ENCODE measurements at places on chromosomes 3 and 15.
A peak's percentile ranks its signal among the peaks of the same experiment; 100 is the strongest.

- DNase-seq, result no peak
These were observed 243.5 kb downstream of the NFKBIZ start for GRCh38 chr3:102092617-102093466.

- no peak for DNase-seq
These were observed 50.3 kb downstream of the CHSY1 start for GRCh38 chr15:101201411-101202174.

DNA sequence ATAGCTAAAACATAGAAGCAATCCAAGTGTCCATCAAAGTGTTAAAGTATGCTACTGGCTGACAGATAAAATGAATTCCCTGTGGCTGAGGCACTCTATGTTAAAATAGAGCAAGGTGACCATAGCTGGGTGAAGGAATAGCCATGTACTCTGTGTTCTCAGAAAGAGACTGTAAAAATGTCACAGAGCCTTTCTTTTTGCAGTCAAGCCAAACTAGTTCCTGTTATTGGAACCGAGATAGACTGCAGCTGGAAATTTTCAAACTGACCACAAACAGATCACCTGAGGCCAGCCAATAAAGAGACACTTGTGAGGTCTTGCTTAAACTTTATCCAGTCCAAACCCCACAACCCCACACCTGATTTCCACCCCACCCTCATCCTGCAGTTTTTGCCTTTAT, 422.8 kb upstream of the NAALADL2 start:
- no peak for DNase-seq

GRCh38 chr3:119309591-119309990, 15.4 kb downstream of the ARHGAP31 start:
- no peak for DNase-seq

DNA sequence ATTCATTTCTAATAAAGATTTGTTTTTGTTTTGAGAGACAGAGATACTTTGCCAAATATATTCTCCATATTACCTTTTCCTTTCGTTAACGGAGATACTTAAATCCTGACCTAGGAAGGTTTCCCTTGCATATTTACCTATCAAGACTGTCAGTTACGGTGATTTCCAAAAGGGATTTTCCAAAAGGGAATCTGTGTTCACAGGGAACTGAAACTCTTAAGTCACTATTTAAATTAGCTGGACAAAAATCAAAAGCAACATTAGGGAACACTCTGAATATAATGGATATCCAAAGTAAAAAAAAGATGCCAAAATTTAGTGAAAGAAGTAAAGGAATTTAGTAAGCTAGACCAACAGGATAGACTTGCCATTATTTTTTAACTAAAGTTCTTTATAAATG, 576 bp downstream of the LRRFIP2 start:
- DNase-seq, result no peak

DNA sequence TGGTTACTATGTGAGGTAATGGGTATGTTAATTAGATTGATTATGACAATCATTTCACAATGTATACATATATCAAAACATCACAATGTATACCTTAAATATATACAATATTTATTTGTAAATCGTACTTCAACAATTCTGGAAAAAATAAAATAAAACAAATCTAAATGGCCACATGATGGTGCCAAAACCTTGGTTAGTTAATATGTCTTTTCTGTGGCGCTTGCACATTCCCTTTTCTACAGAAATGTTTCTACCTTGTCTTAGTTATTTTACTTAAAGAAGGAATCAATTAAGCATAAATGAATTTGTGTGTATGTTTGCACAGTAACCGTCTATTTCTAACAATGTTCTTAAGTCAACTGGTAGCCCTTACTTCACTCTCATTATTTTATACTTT, 53.4 kb downstream of the OXSM start:
- DNase-seq, result no peak

DNA sequence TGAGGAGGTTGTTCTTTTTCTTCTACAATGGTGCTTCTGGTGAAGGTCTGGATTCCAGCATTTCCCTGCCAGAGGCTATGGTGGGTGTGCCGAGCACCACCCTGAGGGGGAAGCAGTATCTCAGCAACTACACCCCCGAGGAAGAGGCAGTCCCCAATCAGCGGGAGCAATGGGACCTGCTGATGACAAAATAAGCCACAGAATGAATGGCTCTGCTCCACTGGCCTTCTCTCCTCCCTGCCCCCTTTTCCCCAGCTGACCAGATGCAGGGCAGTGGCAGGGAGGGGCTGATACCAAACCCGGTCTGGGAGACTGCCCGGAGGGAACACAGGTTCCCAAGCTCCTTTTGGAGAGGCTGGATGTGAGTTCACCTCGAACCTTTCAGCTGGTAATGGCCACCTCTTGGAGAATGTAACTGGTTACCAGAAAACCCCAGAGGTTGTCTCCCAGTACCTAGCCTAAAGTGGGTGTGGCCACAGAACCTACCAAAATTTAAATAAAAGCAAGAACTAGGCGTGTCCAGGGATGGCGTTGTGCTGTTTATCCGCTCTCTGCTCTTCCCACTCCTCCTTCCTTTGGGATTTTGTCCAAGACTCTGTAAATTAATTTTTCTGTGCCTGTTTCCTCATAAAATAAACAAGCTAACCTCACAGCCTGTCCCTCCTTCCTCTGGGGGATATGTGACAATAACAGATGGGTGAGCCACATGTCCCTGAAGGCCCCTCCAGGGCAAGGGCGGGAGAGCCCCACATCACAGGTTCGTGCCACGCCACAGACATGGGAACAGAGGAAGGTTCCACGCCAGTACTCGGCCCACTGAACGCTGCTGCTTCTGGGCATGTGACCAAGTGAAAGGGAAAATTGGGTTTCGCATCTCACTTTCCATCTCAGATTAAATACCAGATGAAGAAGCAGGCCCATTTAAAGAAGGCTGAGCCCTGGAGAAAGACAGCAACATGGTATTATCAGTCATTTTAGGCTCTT, 35.1 kb upstream of the SPTBN5 start:
- no peak for DNase-seq

GRCh38 chr3:180680097-180680430, 775 bp upstream of the CCDC39 start:
- DNase-seq, result peak; percentile 5

- DNase-seq, result no peak
These were observed 1.3 kb downstream of the PPM1M start for GRCh38 chr3:52246728-52247408.

- no peak for DNase-seq
These were observed 72.8 kb downstream of the UBE3A start for GRCh38 chr15:25366058-25366457.

GRCh38 chr3:35832140-35832571, 192.8 kb downstream of the ARPP21 start:
- no peak for DNase-seq

GRCh38 chr3:170528726-170529125, 57.1 kb downstream of the SLC7A14 start:
- no peak for DNase-seq

DNA sequence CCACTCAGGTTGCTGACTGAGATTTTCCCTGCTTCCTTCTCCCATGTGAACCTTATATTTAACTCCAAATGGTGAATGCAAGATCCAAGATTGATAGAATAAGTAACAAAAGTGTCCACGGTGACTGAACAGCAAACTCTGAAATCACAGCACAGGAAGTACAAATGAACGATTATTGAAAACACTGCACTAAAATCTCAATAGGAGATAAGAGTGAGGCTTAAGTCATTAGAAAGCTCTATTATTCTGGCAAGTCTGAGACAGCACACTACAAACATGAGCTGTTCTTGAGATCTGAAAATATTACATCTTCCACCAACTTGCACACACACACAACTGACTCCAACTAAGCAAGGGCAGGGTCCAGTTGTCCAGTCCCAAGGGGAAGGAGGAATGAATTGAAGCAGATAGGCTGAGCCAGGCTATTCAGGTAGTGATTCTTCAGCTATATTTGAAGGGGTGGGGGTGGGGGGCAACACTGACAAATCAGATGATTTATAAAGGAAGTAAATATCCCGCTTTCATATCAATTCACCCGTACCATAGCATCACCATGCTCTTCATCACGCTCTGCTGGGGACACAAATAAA, 2.9 kb downstream of the ZNF385D start:
- no peak for DNase-seq

- DNase-seq, result no peak
These were observed 721.2 kb downstream of the NAALADL2 start for GRCh38 chr3:175580318-175580717.

GRCh38 chr3:142947352-142947751, 16.1 kb downstream of the PAQR9 start:
- DNase-seq, result no peak

- DNase-seq, result no peak
These were observed 102.6 kb downstream of the GMPS start for GRCh38 chr3:155972885-155973584.

DNA sequence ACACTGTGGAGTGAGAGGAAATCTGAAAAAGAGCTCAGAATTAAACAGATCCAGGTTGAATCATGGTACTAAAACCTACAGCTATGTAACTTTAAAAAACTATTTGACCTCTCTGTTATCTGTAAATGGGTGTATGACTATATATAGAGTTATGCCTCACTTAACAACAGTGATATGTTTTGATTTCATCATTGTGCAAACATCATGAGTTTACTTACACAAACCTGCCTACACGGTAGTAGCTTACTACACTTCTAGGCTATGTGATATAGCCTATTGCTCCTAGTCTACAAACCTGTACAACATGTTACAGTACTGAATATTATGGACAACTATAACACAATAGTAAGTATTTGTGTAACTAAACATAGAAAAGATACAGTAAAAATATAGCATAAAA, 191.6 kb upstream of the MEIS2 start:
- DNase-seq, result no peak

GRCh38 chr15:94119923-94120775, 111.2 kb upstream of the MCTP2 start:
- DNase-seq, result peak; percentile 2

GRCh38 chr3:12175137-12175593, 16.5 kb upstream of the TIMP4 start:
- no peak for DNase-seq

DNA sequence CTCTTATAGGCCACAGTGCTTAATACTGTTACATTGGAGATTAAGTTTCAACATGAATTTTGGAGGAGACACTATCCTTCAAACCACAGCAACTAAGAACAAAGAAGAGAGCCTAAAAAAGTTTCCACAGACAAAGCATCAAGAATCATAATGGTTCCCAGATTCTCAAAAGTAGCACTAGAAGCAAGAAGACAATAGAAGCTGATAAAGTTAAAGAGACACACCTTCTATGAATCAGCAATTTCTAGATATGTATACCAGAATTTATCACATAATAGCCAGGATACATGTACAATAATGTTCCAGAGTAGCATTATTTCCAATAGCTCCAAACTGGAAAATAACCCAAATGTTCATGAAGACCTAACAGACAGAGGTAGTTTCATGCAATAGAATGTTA, 12.2 kb downstream of the NKIRAS1 start:
- no peak for DNase-seq

GRCh38 chr3:109597444-109597843, 260.1 kb upstream of the DPPA4 start:
- no peak for DNase-seq

- no peak for DNase-seq
These were observed 20.7 kb upstream of the PROK2 start for GRCh38 chr3:71805691-71806090.

DNA sequence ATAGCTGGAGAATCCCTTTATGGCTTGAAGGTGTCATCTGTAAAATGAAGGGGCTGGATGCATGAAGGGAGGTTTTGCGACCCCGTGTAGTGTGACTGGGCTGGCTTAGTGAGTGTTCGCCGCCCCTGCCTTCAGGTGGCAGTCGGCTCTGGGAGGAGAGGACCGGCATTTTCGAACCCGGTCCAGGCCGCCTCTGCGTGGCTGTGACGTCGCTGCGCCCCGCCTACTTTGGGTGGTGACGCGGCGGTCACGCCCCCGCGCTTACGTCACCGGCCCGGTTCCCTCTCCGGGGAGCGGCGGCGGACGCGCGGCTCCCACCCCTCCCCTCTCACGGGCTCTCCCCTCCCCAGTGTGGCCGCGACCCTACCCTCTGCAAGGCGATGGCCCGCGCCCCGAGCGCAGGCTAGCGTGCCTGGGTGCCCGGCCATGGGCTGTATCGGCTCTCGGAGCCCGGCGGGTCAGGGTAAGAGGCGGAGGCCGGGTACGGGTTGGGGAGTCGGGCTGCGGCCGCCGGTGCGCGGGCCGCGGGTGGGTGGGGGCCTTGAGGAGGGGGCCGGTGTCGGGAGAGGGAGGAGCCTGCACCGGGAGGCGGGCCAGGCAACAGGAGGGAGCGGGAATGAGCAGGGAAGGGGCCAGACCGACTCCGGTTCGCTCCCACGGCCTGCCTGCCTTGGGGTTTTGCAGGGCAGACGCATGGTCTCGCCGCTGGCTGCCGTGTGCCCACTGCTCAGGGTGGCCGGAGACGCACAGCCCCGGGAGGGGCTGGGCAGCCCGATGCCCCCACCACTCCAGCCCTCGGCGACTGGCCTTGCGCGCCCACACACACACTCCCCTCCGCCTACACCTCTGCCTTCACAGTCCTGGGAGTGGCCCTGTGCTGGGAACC, 1.5 kb upstream of the FAM131A start:
- peak; percentile 84 for DNase-seq

DNA sequence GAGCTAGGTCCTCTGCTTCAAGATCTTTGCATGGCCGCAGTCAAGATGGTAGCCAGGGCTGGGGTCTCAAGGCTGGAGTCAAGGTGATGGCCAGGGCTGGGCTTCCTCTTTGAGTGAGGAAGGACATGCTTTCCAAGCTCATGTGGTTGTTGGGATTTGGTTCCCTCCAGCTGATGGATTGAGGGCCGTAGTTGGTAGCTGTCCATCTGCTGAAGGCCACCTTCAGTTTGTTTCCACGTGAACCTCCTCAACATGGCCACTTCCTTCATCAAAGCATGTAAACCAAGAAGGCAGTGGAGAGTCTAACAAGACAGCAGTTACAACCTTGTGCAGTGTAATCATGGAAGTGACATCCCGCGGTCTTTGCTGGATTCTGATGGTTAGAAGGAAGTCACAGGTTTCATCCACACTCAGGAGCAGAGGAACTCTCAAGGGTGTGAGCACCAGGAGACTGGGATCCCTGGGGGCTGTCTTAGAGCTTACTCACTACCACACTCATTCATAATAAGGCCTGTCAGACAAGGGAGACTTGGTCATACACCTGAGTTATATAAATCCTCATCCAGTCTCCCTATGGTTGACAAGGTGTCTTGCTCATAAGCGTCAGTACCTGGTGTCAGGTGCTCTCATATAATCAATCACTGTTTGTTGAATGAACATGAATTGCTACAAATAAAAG, 42.1 kb downstream of the ABHD5 start:
- no peak for DNase-seq

DNA sequence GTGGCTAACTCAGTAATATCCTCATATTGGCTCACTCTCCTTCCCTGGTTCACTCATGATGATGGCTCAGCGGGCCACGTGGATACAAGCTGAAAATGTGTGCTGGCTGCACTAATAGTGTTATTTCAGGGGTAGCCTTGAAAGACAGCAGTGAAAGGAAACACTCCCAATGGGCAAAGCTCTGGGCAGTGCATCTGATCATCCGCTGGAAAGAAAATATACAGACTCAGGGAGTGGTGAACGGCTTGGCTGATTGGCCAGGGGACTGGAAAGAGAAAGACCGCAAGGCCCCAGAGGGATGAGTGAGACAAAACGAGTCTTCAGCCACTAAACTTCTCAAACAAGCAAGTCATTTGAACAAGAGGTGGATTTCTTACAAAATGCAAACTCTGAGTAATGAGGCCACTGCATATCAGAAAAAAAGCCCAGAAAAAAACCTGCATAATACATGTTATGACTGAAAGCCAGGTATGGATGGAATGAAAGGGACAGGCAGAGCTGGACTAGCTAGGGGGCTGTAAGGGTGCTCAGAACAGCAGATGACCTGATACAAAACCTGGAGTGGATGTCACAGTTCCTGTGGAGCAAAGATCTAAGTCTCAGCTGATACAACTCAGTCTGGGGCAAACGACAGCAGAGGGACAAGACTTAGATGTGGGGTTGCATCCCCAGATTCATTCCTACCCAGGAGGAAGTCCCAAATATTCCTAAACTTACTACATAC, 33.3 kb downstream of the CMTM6 start:
- DNase-seq, result no peak
